ENCODE measurements at places on chromosomes 1 and 21. TPM values are rescaled to one million over a fixed set of nuclear protein-coding genes. Genes with fewer than 3 reads are reported as not detected.

The LEPR gene
- total RNA-seq: 0.51 TPM

The ESRRG gene
- total RNA-seq: not detected

The MTMR11 gene
- total RNA-seq: not detected

- H3K27me3 ChIP-seq: no peaks in the 10 kb centered on the region
- peaks cover 19% of the 10 kb centered on the region for H3K4me1 ChIP-seq
- DNase-seq: no peak
- peak overlapping the region; percentile 89 for H3K27ac ChIP-seq
- peaks cover 40% of the 10 kb centered on the region for H3K36me3 ChIP-seq
Observed at GRCh38 chr1:174990382-174990999, 9.3 kb upstream of the CACYBP start.

DNA sequence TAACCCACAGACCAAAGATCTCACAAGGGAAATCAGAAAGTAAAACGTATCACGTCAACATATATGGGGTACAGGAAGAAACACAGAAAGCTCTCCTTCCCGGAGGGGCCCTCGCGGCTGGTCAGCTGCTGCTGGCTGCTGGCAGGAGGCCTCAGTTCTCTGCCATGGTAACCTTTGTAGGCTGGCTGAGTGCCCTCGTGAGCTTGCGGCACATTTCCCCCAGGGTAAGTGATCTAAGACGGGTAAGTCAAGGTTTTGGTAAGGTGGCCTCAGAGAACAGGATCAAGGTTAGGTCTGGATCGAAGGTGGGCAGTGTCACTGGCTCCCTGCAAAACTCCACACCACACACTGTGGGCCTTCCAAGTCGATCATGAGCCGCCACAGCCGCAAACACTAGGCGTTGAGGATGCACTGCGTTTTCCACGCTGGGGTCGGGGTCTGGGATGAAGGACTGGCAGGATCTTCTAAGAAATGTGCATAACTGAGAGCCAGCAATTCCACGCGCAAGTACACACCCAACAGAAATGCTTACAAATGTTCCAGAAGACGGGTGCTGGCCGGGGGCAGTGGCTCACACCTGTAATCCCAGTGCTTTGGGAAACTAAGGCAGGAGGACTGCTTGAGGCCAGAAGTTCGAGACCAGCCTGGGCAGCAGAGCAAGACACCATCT, 33.9 kb downstream of the WDR4 start:
- H3K4me1 ChIP-seq: no peaks in the 10 kb centered on the region
- H3K27ac ChIP-seq: no peak overlapping the region
- H3K36me3 ChIP-seq: peaks cover 79% of the 10 kb centered on the region
- no peak for DNase-seq

GRCh38 chr1:20386323-20387081, 95.8 kb downstream of the VWA5B1 start:
- DNase-seq: no peak
- H3K4me3 ChIP-seq: no peak overlapping the region
- H3K27ac ChIP-seq: no peak overlapping the region

- no peak overlapping the region for H3K27ac ChIP-seq
- H3K4me1 ChIP-seq: no peaks in the 10 kb centered on the region
- H3K4me3 ChIP-seq: no peak overlapping the region
- no peak for DNase-seq
Observed at GRCh38 chr1:100671601-100672000, 47.9 kb upstream of the VCAM1 start.

The IL10 gene
- 2.8 TPM for total RNA-seq

GRCh38 chr21:42414928-42415769, 11.4 kb downstream of the UBASH3A start:
- H3K27ac ChIP-seq: peak overlapping the region; percentile 84
- DNase-seq: peak; percentile 62
- H3K36me3 ChIP-seq: no peaks in the 10 kb centered on the region
- peak overlapping the region; percentile 70 for H3K4me3 ChIP-seq

- no peaks in the 10 kb centered on the region for H3K36me3 ChIP-seq
- H3K27me3 ChIP-seq: peaks cover 2% of the 10 kb centered on the region
- DNase-seq: no peak
- no peak overlapping the region for H3K27ac ChIP-seq
- no peak overlapping the region for H3K4me3 ChIP-seq
Observed at GRCh38 chr1:208309771-208310170, 65.6 kb upstream of the PLXNA2 start.

DNA sequence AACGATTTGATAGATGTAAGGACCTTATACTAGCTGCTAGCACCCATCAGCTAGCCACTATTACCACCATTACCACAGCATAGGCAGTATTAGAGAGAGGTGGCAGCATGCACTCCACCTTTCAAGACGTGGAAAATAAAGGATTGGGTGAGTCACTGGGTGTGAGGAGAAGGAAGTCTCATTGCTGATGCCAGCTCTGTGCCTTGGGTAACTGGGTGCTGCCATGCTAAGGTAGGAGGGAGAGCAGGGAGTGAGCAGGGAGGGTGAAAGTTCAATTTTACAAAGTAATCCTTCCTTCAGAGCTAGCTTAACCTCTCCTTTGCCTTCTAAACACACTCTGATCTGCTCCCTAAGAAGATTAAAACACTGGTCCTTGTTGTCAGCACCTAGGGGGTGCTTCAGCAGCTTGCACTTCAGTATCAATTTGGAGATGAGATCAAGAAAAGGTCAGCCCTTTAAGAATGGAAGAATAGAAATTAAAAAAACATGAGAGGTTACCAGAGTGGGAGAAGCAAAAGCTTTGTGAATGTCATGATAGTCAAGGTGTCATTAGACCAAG, 1.8 kb upstream of the LIN9 start:
- no peak overlapping the region for H3K27ac ChIP-seq
- no peaks in the 10 kb centered on the region for H3K36me3 ChIP-seq
- H3K27me3 ChIP-seq: peaks cover 4% of the 10 kb centered on the region
- H3K4me3 ChIP-seq: no peak overlapping the region
- H3K4me1 ChIP-seq: peaks cover 8% of the 10 kb centered on the region
- DNase-seq: no peak

DNA sequence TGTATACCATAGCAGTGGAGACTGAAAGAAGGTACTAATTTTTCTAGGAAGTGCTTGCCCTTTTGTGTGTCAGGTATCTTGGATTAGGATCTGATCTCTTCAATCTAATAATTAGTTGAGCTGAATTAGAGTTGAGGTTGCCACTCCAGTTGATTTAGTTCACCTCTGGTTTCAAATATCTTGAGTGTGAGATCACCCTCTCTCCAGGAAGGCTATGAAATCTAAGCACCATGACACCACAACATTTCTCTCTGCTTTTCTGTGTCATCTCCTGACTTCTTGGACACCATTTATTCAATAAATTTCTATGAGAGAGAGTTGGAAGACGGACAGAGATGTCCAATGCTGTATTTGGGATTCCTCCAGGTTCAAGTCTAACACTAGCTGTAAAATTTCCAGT, 212.8 kb downstream of the DYRK1A start:
- no peak overlapping the region for H3K27ac ChIP-seq
- H3K36me3 ChIP-seq: no peaks in the 10 kb centered on the region
- peaks cover 17% of the 10 kb centered on the region for H3K27me3 ChIP-seq

GRCh38 chr1:203985676-203986075, 87.2 kb upstream of the SOX13 start:
- H3K27ac ChIP-seq: no peak overlapping the region
- H3K27me3 ChIP-seq: peaks cover 2% of the 10 kb centered on the region
- no peaks in the 10 kb centered on the region for H3K36me3 ChIP-seq
- no peaks in the 10 kb centered on the region for H3K4me1 ChIP-seq

DNA sequence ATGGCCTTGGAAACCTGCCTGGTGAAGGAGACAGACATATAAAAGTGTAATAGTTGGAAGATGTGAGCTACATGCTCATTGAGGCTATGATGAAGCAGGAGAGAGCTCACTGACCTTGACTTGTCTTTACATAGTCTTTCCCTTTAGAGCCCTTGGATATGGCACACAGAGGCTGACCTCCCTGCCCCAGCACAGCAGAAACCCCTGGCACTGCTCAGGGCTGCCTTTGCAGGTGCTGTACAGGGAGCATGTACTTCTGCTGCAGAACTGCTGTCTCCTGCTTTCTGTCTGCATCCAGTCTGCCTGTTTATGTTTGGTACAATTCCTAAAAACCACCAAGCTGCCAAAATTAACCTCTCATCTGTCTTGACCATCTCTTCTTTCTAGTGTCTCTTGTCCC, 80.5 kb downstream of the C1orf21 start:
- no peak overlapping the region for H3K27ac ChIP-seq
- no peaks in the 10 kb centered on the region for H3K27me3 ChIP-seq
- no peak for DNase-seq

- H3K27ac ChIP-seq: no peak overlapping the region
- DNase-seq: no peak
- peaks cover 19% of the 10 kb centered on the region for H3K27me3 ChIP-seq
- no peaks in the 10 kb centered on the region for H3K36me3 ChIP-seq
Observed at GRCh38 chr21:28916150-28916893, 76.4 kb downstream of the LTN1 start.

GRCh38 chr1:105427543-105427942, 1628.9 kb upstream of the PRMT6 start:
- no peak for DNase-seq
- no peak overlapping the region for H3K4me3 ChIP-seq
- no peak overlapping the region for H3K27ac ChIP-seq
- no peaks in the 10 kb centered on the region for H3K4me1 ChIP-seq
- H3K27me3 ChIP-seq: no peaks in the 10 kb centered on the region
- no peaks in the 10 kb centered on the region for H3K36me3 ChIP-seq

- no peaks in the 10 kb centered on the region for H3K27me3 ChIP-seq
- H3K27ac ChIP-seq: peak overlapping the region; percentile 91
- peak overlapping the region; percentile 67 for H3K4me3 ChIP-seq
- peaks cover 66% of the 10 kb centered on the region for H3K4me1 ChIP-seq
- DNase-seq: no peak
Observed at GRCh38 chr1:25020173-25020845, 90.2 kb upstream of the RUNX3 start.

The C1orf185 gene
- total RNA-seq: not detected

DNA sequence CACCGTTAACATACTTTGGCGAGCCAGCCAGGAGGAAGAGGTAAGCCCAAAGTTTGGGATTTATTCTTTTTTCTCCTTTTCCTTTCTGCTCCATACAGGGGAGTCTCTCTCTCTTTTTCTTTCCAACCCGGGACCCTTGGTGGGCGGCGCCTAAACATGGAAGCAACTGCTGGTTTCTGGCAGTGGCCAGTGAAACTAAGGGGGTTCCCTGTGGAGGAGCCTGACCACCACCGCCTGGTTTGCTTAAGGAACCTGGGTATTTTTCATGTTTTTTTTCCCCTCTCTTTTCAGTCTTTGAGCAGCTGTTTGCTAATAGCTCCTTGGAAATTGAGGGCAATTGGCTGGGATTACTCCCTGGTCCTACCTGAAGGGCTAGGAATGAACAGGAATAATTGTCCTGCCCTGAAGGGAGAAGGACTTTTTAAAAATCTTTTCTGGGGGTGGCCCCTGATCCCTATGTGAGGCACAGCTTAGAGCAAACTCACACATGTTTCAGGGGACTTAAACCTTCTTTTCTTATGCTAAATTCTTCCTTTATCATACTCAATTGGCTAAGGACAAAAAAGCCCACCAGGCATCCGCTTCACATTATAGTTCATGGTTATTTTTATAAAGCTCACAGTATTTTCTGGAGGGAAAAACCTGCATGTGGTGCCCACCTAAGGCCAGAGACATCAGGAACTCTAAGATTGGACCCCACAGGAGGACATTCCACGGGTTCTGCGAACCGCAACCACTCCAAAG, 61.3 kb upstream of the PLD5 start:
- H3K4me1 ChIP-seq: no peaks in the 10 kb centered on the region
- no peaks in the 10 kb centered on the region for H3K27me3 ChIP-seq
- H3K36me3 ChIP-seq: no peaks in the 10 kb centered on the region
- H3K27ac ChIP-seq: no peak overlapping the region
- no peak overlapping the region for H3K4me3 ChIP-seq
- no peak for DNase-seq

DNA sequence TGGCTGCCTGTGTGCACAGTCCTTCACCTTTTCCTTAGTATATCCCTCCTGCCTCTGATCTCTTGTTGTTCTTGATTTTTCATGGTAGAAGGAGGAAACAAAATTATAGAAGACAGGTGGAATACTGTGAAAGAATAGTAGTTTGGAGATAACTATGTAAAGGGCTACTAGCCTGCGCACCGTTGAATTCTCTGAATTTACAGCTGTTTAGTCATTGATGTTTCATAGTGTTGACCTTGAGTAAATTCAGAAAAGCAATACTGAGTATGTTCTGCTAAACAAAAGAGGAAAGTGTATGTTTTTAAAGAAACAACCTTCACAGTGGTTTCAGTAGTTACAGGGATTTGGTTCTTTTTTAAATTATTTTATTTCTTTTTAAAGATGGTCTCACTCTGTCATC, 18.1 kb downstream of the CAMTA1 start:
- DNase-seq: no peak
- H3K4me3 ChIP-seq: no peak overlapping the region
- no peaks in the 10 kb centered on the region for H3K27me3 ChIP-seq
- no peak overlapping the region for H3K27ac ChIP-seq

The CFHR5 gene
- total RNA-seq: not detected

GRCh38 chr1:57058652-57059501, 93.1 kb upstream of the C8B start:
- H3K4me1 ChIP-seq: no peaks in the 10 kb centered on the region
- no peak overlapping the region for H3K4me3 ChIP-seq
- no peak overlapping the region for H3K27ac ChIP-seq
- H3K27me3 ChIP-seq: peaks cover 4% of the 10 kb centered on the region

The MX2 gene
- 34.4 TPM for total RNA-seq

Measured in activated B cell treated with CpG ODN at 0.5 μM for 24 hours (primary cell).